ENCODE measurements at places on chromosomes 3 and 15.

- no peak for DNase-seq
Measured at GRCh38 chr3:133754973-133755828, 9.0 kb downstream of the TF start.

DNA sequence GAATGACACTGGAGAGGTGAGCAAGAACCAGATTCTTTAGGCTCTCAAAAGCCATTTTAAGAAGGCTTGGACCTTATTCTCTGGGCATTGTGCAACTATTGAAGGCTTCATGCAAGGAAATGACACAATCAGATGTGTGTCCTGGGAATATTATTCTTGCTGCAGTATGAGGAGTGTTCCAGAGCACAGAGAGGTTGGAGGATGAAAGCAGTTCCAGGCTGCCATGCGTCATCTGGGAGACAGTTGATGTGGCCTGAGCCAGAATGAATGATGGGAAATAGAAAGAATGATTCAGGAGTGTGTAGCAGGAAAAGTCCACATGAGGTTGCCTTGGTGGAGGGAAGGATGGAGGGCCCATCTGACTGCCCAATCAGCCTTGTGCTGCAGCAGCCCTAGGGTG is 123.1 kb downstream of the CHCHD6 start:
- DNase-seq, result no peak

DNA sequence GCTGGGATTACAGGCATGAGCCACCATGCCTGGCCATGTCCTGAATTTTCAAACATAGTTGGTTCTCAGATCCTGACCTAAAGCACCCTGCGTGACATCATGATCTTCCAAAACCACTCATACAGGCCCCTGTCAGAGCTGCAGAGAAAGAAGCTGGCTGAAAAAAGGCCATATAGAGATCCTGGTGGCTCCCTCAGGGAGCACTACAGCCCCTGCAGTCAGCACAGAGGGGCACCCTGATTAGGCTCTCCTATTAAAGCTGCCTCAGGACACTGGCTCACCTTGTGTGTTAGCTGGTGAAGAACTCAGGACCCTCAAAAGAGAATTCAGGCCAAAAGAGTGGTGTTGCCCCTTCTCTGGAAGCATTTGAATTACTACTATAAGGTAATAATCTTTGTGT is 249.7 kb upstream of the MCTP2 start:
- no peak for DNase-seq

GRCh38 chr3:25023876-25024275 is 404.2 kb upstream of the RARB start:
- no peak for DNase-seq

DNA sequence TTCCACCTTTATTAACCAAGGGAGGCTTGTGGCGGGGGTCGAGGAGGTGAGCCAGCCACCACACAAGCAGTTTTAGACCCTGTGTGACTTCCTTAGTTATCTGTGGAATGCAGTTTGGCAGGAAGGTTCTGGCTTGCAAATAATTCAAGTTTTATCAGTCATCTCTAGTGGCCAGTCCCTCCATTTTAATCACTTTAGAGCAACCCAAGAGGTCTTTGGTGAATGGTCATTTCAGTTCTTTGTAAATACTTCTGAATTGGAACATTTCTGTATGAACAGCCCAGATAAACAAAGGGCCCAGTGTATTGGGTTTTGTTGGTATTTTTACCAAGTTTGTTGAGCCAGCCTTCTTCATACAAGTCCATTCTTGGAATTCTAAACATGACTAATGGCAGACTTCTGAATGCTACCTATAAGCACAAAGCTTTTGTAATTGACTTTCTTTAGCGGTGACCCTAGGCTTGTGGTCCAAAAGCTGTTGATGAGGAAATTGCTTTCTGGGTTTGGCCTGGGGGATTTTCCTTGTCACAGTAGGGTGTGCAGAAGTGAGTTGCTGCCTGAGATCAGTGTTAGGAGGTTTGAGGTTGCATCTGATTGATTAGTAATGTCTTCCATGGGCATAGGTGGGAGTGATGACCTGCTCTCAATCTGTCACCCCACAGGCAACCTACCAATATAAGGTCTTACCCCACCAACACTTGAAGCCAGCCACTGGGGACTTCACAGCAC is 193.3 kb upstream of the TOPAZ1 start:
- no peak for DNase-seq

- DNase-seq, result no peak
Measured at GRCh38 chr3:105791131-105791530, 77.7 kb downstream of the CBLB start.

DNA sequence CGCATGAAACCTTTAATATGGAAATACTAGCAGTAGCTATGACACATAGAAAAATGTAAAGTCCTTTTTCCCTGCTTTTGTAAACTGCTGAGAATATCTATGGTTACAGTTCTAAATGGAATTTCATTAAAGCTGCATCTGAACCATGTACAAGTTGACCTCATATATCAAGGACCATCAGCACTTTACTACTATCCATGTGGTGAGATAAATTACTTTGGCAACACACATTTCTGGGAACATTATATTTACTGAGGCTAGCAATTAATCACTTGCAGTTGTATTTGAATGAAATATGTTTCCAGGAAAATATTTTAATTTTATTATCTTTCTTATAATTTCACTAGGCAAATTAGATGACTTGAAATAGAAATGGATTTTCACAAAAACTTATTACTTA is 545.5 kb downstream of the NAALADL2 start:
- no peak for DNase-seq

DNA sequence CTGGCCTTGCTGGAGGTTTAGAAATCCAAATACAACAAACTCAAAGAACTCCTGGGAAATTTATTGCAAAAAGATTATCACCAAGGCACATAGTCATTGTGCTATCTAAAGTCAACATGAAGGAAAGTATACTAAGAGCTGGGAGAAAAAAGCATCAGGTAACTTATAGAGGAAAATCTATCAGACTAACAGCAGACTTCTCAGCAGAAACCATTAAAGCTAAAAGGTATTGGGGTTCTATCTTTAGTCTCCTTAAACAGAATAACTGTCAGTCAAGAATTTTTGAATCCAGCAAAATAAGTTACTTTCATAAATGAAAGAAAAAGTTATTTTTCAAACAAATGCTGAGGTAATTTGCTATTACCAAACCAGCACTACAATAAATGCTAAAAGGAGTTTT is 8.0 kb downstream of the OR5K3 start:
- DNase-seq, result no peak

DNA sequence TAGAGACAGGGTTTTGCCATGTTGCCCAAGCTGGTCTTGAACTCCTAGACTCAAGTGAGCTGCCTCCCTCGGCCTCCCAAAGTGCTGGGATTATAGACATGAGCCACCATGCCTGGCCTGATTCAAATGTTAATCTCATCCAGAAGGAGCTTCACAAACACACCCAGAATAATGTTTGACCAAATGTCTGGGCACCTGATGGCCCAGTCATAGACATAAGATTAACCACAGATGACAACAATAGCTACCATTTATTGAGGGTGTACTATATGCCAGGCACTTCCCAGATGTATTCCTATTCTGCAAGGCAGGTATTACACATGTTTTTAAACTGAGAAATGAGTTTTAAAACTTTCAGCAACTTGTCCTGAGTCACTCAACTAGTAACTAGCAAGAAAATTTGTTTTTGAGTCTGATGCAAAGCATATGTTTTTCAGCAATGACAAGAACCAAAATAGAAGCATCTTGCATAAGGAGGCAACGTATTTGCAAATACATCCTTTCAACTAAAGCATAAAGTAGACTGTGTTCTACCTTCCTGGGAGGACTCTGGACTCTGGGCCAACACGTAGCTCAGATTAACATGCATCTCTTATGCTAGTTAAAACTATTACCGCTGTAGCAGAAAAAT is 8.1 kb upstream of the SPG21 start:
- no peak for DNase-seq

DNA sequence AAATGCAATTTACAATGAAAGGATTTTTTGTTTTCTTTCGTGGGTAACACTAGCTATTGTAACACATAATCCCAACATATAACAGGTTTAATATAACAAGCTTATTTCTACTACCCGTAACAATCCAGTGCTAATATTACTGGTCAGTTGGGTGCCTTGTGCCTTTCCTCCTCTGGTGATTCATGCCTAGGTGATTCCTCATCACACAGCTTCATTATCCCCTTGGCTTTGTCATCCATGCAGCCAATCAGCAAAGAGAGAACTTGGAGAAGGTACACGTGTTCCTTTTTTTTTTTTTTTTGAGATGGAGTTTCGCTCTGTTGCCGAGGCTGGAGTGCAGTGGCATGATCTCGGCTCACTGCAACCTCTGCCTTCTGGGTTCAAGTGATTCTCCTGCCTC is 30.7 kb downstream of the CHST14 start:
- no peak for DNase-seq

DNA sequence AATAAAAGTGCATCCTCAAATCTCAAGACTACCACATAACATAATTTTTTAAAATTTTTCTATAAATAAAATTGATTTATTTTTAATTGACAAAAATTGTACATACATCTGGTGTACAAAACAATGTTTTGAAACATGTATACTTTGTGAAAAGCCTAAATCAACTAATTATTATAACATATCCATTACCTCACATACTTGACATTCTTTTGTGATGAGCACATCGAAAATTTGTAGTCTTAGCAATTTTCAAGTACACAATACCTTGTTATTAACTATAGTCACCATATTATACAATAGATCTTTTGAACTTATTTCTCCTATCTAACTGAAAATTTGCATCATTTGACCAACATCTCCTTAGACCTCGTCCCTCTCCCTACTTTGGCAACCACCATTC is 7.9 kb upstream of the WNT5A start:
- DNase-seq, result no peak

- DNase-seq, result no peak
Measured at GRCh38 chr3:55160241-55160983, 232.6 kb upstream of the LRTM1 start.

GRCh38 chr3:176274161-176274560 is 923.1 kb downstream of the TBL1XR1 start:
- no peak for DNase-seq

GRCh38 chr3:5466065-5466464 is 278.6 kb downstream of the EDEM1 start:
- DNase-seq, result no peak

- no peak for DNase-seq
Measured at GRCh38 chr3:30751610-30752299, 142.7 kb downstream of the GADL1 start.

- DNase-seq, result no peak
Measured at GRCh38 chr15:78695046-78695671, 54.1 kb upstream of the CHRNB4 start.

DNA sequence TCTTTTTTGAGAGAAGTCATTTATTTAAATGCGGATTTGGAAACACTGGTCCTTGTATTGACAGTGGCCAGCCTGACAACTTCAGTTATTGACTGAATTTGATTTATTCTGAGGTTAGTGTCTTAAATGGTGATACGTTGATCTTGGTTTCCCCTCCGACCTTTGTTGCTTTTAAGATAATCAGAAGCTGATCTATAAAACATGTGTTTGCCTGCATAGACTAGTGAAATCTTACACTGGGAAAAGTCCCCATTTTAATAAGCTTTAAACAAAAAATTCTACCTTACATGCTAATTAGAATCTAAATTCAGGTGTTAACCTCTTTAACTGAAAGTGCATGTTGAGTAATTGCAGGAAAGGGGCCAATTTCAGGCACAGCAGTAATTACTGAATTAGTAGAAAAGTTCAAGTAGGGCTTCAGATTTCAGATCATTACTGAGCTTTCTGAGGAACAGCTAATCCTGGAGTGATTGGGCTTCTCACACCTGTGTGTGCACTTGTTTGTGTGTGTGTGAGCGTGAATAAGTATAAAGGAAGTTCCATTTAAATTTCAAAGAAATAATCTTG is 221.4 kb downstream of the SOX2 start:
- DNase-seq, result no peak

GRCh38 chr15:82935382-82935781 is 17.1 kb downstream of the HOMER2 start:
- DNase-seq, result no peak

GRCh38 chr3:51243924-51244323 is 141.2 kb upstream of the MANF start:
- DNase-seq, result no peak

GRCh38 chr3:16168211-16168610 is 6.3 kb upstream of the GALNT15 start:
- DNase-seq, result no peak

- no peak for DNase-seq
Measured at GRCh38 chr3:107663266-107663665, 140.5 kb downstream of the BBX start.

DNA sequence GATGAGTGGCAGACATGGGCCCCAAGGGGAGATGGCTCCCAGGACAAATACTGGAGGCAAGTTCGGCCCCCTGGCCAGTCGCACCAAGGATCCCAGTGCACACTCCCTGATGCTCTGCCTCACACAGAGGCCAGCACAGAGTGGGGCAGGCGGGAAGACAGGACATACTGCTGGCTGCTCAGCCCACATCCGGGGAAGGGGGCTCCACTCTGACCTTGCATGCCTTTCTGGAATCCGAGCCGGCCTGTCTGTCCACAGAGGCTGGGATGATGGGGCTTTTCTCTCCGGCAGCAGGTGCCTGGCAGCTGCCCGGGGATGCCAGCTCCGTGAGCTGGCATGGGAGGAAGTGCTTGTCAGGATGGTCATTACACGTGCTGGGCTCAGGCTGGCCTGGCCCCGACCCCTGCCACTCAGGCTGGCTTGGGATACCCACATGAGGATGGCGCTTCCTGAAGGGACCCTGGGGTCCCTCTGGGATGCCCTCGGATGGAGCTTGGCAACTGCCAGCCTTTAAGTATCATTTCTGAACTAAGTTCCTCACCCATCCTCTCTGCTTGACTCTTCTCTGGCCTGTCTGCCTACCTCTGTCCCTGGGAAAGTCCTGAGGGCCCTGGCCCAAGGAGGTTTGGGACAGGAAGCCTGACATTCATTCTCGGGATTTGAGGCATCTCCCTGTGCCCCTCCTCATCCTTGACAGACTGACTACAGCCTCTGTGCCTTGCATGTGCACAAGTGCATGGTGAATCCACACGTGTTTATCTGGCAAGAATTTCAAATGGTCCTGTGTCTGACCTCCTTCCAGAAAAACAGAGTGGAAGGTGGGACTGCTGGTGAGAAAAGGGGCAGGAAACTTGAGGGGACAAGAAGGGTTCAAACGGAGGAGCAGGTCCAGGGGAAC is 46.5 kb downstream of the EXOG start:
- DNase-seq, result no peak

DNA sequence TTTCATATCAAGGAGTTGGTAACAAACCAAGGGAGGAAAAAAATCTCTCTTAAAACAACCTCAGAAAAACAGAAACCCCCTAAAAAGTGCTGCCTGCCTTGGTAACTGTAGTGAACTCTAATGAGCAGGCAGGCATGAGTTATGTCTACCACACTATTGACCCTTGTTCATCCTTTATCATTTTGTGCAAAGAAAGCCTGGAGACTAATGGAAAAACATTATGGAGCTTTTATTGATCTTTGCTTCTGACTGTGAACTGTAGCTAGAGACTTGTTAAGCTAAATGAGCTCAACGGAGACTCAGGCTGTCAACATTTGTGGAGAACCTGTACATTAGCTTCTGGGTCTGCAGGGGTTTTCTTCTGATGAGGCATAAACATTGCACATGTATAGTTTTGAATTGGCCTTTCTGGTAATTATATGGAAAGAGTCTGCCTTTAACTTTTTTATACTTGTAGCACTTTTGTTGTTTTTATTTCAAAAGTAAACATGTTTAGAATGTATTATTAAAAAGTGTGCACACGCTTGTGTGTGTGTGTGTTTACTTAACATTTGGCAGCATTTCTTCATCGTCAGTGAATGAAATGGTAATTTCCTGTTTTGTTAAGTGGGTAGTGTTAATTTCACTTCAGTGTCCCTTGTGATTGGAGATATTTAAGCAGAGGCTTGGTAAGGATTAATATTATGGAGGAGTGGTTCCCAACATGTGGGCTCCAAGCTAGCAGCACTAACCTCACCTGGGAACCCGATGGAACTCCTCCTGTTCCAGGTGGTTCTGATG is 15.9 kb upstream of the SPTSSB start:
- no peak for DNase-seq

- no peak for DNase-seq
Measured at GRCh38 chr3:185865247-185865646, 40.4 kb upstream of the IGF2BP2 start.
